ENCODE measurements at places on chromosomes 12 and 14.

- no peaks in the 10 kb centered on the region for H3K27me3 ChIP-seq
- H3K4me3 ChIP-seq = no peak overlapping the region
- no peak overlapping the region for H3K27ac ChIP-seq
These were observed 97.5 kb downstream of the CRACR2A start for GRCh38 chr12:3655328-3655900.

DNA sequence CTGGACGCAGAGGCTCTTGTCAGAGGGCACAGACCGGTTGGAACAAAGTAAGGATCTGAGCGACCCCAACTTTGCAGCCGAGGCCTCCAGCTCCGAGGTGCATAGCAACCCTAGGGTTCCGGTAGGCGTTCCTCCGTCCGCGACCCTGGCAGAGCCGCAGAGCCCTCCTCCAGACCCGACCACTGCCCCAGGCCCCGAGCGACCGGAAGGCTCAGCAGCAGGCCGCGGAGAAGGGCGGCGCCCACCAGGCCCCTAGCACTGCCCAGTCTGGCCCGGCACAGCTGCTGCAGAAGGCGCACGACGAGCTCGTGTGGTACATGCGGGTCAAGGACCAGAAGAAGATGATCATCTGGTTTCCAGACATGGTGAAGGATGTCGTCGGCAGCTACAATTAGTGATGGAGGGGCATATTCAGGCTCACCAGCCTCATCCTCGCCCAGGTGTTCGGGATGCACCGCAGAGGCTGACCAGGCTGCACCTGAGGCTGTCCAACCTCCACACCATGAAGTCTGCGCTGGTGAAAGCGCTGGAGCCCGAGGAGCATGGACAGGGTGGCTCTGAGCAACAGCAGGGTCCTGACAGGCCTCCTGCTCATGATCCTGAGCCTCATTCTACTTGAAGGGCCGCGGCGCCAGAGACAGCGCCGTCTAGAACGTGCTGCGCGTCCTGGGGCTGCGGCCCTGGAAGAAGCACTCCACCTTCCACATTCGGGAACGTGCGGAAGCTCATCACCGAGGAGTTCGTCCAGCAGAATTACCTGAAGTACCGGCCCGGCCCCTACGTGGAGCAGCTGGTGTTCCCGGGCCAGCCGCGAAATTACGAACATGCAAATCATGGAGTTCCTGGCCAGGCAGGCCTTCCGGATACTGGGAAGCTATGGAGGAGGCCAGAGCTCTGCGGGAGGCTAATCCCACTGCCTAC is 24.5 kb downstream of the CAPS2 start:
- no peaks in the 10 kb centered on the region for H3K36me3 ChIP-seq
- H3K27ac ChIP-seq = no peak overlapping the region
- H3K27me3 ChIP-seq = no peaks in the 10 kb centered on the region

DNA sequence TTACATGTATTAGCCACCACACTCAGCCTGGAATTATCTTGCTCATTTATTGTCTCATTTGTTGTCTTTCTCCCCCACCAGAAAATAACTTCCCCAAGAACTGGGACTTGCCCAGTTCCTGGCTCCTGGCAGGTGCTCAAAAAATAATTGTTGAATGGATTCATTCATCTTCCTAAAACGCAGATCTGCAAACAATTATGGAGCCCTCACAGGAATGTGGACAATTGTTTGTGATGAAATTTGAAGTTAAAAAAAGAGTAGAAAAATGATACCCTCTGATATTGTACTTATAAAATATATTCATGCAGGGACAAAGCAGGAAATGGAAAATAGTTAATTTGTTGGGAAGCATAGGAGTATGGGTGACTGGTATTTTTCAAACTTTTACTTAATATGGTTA is 60.7 kb upstream of the MAP1LC3B2 start:
- H3K4me3 ChIP-seq = no peak overlapping the region
- no peak for DNase-seq
- no peaks in the 10 kb centered on the region for H3K4me1 ChIP-seq
- no peak overlapping the region for H3K27ac ChIP-seq
- H3K36me3 ChIP-seq = no peaks in the 10 kb centered on the region

DNA sequence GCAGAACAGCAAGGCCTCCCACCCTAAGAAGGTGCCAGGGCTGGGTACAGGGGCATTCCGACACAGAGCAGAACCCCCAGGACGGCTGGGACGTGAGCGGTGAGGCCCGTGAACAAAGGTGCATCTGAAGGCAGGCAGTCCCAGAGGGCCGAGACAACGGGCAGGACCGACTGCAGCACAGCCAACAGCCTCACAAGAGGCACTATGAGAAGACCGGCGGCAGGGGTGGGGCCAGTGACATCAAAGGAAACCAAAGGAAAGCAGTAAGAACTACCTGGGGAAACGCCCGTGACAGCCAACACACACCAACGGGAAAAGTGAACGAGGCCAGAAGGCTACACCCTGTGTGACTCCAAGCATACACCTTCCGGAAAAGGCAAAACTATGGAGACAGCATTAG is 9.1 kb downstream of the BTBD6 start:
- no peaks in the 10 kb centered on the region for H3K4me1 ChIP-seq
- peaks cover 8% of the 10 kb centered on the region for H3K36me3 ChIP-seq
- peak; percentile 38 for DNase-seq
- no peak overlapping the region for H3K27ac ChIP-seq
- no peak overlapping the region for H3K4me3 ChIP-seq
- no peaks in the 10 kb centered on the region for H3K27me3 ChIP-seq

DNA sequence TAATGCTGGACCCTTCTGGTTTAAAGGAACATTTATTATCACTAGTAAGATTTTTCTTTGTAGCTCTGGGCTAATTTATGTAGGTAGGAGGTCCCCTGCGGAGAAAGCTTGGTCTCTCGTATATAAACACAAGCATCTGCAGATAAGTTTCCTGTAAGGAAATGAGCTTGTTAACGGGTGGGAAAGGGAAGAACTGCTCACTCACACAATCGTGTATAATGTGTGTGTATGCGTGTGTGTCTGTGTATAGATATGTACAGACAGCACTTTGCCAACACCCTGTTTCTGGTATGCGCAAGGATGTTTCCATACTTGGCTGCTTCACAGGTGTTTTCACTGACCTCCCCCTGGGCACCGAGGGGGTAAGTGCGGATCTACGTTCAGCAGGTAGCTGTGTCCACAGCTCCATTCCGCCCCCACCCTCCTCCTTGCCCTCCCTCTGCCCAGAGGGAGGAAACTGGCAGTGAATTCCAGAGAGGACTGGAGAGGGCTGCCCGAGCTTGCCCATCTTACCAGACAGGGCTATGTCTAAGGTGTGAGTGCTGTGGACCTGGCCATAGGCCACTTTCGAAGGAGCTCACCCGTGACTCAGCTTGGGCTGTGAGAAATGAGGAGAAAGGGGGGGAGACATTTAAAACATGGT is 65.2 kb downstream of the NINJ2 start:
- no peaks in the 10 kb centered on the region for H3K4me1 ChIP-seq
- H3K27me3 ChIP-seq = no peaks in the 10 kb centered on the region
- H3K4me3 ChIP-seq = no peak overlapping the region

DNA sequence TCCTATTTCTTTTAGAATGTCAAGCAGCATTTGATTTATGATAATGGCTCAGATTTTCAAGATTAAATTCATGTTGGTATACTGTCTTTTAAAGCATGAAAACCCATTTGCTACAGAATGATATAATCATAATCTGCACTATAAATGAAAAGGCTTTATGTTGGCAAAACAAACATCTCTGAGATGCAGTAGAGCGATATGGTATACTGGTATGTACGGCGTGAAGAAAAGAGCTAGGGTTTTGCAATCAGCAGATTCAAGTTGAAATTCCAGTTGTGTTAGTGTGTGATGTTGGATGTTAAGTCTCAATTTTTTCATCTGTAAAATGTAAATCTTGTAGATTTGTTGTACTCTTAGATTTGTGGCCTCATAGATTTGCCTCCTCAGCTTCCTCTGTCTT is 53.2 kb upstream of the DYRK2 start:
- H3K27ac ChIP-seq = no peak overlapping the region
- H3K36me3 ChIP-seq = no peaks in the 10 kb centered on the region
- H3K4me3 ChIP-seq = no peak overlapping the region
- no peaks in the 10 kb centered on the region for H3K4me1 ChIP-seq
- DNase-seq = no peak

DNA sequence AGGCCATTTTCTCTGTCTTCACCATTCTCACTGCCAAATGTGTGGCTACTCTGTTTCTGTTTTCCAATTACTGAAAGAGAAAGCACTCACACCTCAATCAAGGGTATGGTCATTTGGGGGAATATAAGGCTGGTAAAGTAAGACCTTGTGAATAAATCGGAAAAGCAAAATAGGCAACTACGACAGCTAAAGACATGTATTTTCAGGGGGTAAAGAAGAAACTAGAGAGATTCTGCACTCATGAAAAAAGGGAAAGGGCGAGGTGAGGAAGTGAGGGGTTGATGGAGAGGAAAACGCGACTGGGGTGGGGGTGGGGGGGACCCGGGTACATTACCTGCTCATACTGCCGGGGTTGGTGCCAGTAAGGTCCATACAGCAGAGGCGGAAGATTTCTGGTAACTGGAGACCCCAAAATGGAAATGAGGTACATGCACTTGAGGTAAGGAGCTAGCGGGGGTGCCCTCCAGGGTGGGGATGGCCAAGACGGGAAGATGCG is 19.3 kb downstream of the CHD8 start:
- no peaks in the 10 kb centered on the region for H3K27me3 ChIP-seq
- DNase-seq = no peak
- H3K4me1 ChIP-seq = peaks cover 29% of the 10 kb centered on the region
- peaks cover 2% of the 10 kb centered on the region for H3K36me3 ChIP-seq
- H3K27ac ChIP-seq = peak overlapping the region; percentile 93

GRCh38 chr12:108594-108993 is 42.0 kb downstream of the IQSEC3 start:
- H3K4me1 ChIP-seq = no peaks in the 10 kb centered on the region
- H3K27ac ChIP-seq = no peak overlapping the region
- peak overlapping the region; percentile 25 for H3K4me3 ChIP-seq
- no peaks in the 10 kb centered on the region for H3K36me3 ChIP-seq
- H3K27me3 ChIP-seq = no peaks in the 10 kb centered on the region

DNA sequence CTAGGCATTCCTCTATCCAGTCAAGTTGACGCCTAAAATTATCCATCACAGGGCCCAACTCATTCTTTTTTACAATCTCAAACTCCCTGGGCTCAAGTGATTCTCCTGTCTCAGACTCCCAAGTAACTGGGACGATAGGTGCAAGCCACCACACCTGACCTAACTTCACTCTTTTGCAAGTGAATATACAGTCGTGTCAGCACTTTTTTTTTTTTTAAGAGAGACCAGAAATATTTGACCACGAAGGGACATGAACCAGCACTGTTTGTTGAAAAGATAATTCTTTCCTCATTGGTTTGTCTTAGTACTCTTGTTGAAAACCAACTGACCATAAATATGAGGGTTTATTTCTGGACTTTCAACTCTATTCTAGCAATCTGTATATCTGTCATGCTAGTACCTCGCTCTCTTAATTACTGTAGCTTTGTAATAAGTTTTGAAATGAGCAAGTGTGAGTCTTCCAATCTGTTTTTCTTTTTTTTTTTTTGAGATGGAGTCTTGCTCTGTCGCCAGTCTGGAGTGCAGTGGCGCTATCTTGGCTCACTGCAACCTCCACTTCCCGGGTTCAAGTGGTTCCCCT is 14.0 kb downstream of the PTGR2 start:
- H3K4me1 ChIP-seq = no peaks in the 10 kb centered on the region
- H3K27ac ChIP-seq = no peak overlapping the region
- no peak overlapping the region for H3K4me3 ChIP-seq
- peaks cover 20% of the 10 kb centered on the region for H3K36me3 ChIP-seq
- no peak for DNase-seq
- H3K27me3 ChIP-seq = no peaks in the 10 kb centered on the region

- H3K27ac ChIP-seq = no peak overlapping the region
- H3K36me3 ChIP-seq = peaks cover 14% of the 10 kb centered on the region
- no peak overlapping the region for H3K4me3 ChIP-seq
These were observed 132.5 kb downstream of the FOXN3 start for GRCh38 chr14:89284333-89285058.

DNA sequence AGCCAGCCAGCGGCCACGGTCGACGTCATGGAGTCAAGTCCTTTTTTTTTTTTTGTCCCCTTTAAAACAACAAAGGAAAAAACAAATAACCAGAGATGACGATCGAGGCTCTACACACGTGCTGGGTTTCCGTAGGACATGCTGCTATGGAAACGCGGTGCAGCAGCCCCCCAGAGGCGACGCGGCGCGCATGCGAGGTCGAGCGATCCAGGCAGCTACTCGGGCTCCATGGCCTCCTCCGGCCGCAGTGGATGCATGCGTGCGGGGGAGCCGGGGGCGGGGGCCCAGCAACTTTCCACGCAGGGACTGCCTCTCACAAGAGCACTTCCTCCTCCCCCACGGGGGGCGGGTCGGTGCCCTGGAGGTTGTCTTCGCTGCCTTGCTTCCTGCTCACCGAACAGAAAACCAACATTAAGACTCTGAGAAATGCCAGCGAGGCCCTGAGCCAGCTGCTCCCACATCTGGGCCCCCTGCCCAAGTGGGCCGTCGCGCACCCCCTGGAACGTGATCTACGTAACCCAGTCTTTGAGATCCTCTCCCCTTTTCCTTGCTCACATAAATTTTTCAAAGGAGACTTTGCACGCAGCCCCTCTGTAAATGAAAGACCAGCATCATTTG is 30.7 kb downstream of the P2RX4 start:
- H3K36me3 ChIP-seq = peaks cover 45% of the 10 kb centered on the region
- peak; percentile 82 for DNase-seq
- peak overlapping the region; percentile 44 for H3K27ac ChIP-seq
- H3K4me3 ChIP-seq = peak overlapping the region; percentile 10
- peaks cover 33% of the 10 kb centered on the region for H3K4me1 ChIP-seq
- H3K27me3 ChIP-seq = no peaks in the 10 kb centered on the region

DNA sequence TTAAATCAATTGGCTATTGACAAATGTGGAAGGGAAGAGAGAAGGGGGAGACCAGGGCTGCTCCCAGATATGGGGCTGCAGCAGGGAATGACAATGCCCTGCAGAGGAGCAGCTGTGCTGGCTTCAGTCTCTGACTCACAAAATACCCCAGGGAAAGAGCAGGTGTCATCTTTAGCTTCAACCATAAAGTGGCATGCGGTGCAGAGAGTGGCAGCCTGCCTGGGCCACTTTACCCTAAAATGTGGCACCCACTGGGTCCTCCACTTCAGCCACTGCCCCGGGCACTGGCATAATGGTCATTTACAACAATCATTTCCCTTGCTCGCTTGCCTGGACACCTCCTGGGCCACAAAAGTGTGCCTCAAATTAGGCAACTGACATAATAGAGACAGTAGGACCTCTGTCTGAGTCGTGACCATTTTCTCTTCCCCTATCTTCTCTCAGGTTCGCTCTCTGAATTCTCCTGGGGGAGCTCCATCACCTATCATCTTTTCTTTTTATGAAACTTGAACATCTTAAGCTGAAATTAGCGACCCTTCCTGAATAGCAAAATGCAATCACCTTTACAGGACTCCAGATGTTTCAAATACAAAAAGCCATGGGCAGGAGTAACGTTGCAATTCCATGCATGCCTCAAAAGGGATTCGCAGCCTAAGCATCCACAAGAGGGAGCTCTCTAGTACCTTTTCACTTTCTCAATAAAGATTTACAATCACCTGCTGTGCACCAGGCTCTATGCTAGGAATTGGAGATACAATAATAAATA is 179.9 kb upstream of the ATF7IP start:
- H3K4me1 ChIP-seq = no peaks in the 10 kb centered on the region
- H3K27me3 ChIP-seq = no peaks in the 10 kb centered on the region
- H3K36me3 ChIP-seq = no peaks in the 10 kb centered on the region
- DNase-seq = no peak
- no peak overlapping the region for H3K4me3 ChIP-seq
